ENCODE measurements at places on chromosomes 7 and 10. TPM values are rescaled to one million over a fixed set of nuclear protein-coding genes. Genes with fewer than 3 reads are reported as not detected.
A peak's percentile ranks its signal among the peaks of the same experiment; 100 is the strongest.

GRCh38 chr7:121394709-121395140 is 1.4 kb downstream of the FAM3C start:
- DNase-seq: no peak

GRCh38 chr10:47311932-47312662 is 10.2 kb upstream of the GDF2 start:
- peak; percentile 90 for DNase-seq

The IGFBP1 gene
- not detected for total RNA-seq

The CEP55 gene
- total RNA-seq: 0.35 TPM

DNA sequence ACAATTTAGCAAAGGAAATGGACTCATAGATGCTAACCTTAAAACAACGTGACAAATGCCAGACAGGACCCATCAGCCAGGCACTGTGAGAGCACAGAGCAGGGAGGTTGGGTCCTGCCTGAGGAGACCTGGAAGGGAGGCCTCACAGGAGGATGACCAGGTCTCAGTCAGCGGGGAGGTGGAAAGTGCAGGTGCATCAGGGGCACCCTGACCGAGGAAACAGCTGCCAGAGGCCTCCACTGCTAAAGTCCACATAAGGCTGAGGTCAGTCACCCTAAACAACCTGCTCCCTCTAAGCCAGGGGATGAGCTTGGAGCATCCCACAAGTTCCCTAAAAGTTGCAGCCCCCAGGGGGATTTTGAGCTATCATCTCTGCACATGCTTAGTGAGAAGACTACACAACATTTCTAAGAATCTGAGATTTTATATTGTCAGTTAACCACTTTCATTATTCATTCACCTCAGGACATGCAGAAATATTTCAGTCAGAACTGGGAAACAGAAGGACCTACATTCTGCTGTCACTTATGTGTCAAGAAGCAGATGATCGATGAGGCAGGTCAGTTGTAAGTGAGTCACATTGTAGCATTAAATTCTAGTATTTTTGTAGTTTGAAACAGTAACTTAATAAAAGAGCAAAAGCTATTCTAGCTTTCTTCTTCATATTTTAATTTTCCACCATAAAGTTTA is 157.6 kb upstream of the LANCL2 start:
- no peak for DNase-seq

DNA sequence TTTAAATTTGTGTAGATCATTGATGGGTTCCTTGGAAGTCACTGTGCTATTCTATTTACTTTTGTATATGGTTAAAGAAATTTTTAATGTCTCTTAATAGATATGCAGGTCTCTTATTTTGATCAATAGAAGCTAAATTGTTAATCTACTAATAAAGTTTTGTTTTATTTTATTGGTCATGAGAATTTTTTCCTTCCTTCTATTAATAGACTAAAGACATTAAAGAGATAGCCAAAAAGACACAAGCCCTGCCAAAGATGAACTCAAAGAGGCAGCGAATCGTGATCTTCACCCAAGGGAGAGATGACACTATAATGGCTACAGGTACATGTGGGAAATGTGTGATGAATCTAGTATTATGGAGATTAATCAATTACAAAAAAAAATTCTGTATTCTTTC is 226.2 kb upstream of the KAT6B start:
- no peak for DNase-seq

DNA sequence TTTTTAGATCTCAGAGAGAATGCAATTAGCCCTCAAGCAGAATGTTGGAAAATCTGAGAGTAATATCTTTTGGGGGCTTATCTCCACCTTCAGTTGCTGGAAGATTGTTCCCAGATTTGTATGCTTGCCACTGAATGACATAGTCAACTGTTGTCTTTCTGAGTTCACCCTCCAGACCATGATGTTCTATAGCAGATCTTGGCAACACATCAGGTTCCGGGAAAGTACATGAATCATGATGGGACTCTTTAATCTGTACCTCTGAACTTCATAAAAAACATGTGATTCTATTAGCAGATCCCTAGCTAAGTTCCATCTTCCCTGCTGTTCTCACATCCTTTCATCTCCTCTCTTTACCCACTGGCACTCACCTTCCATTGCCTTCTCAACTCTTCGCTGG is 68.9 kb downstream of the PLCE1 start:
- DNase-seq: no peak

DNA sequence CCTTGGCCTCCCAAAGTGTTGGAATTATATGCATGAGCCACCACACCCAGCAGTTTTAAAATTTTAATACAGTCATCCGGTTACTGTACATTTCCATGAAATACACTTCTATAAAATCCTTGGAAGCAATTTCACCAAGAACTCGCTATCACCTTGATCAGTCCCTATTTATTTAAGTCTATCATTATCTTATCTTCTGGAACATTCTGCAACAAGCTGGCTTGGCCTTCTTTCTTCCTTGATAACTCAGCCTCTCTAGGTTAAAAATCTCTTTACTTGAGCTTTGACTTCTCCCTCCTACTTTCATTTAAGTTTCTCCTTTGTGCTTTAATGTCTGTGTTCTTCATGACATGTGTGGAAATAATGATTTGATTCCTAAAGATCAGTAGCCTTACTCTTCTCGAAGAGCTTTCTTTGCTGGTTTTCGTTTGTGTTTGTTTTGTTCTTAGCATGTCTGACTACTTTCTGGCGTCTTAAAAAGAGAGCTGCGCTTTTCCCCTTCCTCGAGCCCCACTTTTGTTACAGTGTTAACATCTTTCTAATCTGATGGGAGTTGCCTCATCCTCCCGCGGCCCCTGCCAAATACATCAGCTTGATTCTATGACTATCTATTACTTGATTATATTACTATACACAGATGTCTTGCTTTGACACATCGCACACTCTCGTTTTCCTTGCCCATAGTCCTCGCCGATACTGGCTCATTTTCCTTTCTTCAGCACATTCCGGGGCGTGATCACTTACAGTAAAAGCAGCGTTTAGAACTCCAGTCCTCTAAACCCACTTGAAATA is 11.1 kb upstream of the CALML5 start:
- DNase-seq: peak; percentile 29

DNA sequence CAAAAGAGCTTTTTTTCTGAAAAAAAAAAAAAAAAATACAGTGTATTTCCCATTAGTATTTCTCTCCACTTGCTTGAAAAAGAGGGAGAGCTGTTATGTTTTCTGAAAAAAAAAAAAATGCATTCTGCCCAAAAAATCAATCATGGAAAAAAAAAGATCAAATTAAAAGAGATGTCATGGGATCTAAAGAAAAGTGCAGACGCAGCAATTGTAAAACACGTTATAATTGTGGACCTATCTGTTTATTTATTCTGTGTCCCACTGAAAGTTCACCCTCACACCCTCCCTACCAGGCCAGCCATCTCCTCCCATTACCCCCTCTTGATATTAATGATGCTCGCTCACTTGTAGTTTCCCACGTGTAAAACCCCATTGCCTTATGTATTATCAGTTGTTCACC is 674.0 kb upstream of the C7orf33 start:
- no peak for DNase-seq

- no peak for DNase-seq
Observed at GRCh38 chr10:87551326-87551725, 46.6 kb downstream of the MINPP1 start.

- no peak for DNase-seq
Observed at GRCh38 chr10:114163062-114163461, 10.9 kb downstream of the CCDC186 start.
